ENCODE measurements at places on chromosomes 16 and 17.
A peak's percentile ranks its signal among the peaks of the same experiment; 100 is the strongest.

GRCh38 chr16:89779231-89779908 is 37.1 kb downstream of the FANCA start:
- no peak for DNase-seq

GRCh38 chr16:84926462-84926861 is 84.9 kb downstream of the ZDHHC7 start:
- DNase-seq: no peak

DNA sequence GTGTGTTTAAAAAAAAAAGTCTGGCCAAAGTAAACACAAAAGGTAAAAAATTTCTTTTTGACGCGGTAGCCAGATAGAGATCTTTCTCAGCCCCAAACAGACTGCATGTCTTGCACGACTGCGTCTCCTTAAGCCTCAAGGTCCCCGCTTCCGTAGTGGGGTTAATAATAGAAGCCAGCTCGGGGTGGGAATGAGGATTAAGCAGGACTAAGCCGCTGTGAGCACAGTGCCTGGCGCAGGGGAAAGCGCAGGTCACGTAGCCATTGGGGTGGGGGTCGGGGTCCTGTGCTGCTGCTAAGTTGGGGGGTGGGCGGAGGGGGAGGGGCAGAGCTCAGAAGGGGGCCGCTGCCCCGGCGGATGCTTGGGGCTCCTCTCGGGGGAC is 521 bp downstream of the GGA2 start:
- peak; percentile 48 for DNase-seq

DNA sequence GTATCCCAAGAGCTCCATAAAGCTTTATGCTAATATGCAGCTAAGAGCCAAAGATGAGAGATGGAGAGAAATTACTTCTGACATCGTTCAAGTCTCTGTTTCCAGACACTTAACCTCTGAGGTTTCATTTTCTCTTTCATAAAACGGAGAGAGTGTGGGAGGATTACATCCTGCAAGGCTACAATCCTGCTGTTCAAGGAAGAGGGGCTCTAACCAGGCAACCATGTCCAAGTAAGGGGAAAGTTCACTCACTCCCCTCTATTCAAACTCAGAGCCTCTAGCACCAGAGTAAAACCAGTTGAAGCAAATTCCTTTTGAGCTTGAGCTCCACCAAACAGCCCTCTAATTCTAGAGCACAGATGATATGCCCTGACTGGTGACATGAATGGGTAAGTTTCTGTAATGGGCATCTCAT is 397.4 kb downstream of the NPIPA8 start:
- DNase-seq: peak; percentile 2

- no peak for DNase-seq
Measured at GRCh38 chr16:73347500-73348375, 299.8 kb upstream of the ZFHX3 start.

GRCh38 chr17:601926-602303 is 112.7 kb downstream of the VPS53 start:
- DNase-seq: no peak

GRCh38 chr17:68324114-68324513 is 32.8 kb downstream of the ARSG start:
- no peak for DNase-seq
